ENCODE measurements at places on chromosomes 1 and 21. TPM values are rescaled to one million over a fixed set of nuclear protein-coding genes. Genes with fewer than 3 reads are reported as not detected.

Gene ELF3
- total RNA-seq: 391 TPM

Gene LCE2C
- total RNA-seq: not detected

GRCh38 chr1:30743584-30744059 is 14.0 kb downstream of the LAPTM5 start:
- peak; percentile 42 for ATAC-seq

- ATAC-seq: no peak
Measured at GRCh38 chr1:203158960-203159665, 16.5 kb downstream of the MYBPH start.

DNA sequence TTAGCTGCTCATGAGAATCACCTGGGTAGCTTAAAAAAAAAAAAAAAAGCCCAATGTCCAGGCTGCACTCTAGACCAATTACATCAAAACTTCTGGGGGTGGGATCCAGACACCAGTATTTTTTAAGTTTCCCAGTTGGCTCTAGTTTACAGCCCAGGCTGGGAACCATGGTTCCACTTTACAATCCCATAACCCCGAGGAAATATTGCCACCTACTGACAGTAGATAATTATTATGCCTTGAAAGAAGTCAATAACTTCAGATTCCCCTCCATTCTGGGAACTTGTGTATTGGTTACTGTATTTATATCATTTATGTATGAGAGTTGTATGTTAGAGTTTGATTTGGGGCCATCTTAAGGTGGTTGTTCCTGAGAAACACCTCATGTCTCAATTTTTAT is 100.2 kb downstream of the SPATA46 start:
- no peak for ATAC-seq
